ENCODE measurements at places on chromosomes 6 and 20.

- DNase-seq, result no peak
Observed at GRCh38 chr6:74805916-74806696, 399.7 kb downstream of the COL12A1 start.

- no peak for DNase-seq
Observed at GRCh38 chr6:117205876-117206275, 59.5 kb upstream of the VGLL2 start.

- DNase-seq, result no peak
Observed at GRCh38 chr6:158388727-158389126, 76.5 kb downstream of the TULP4 start.

- no peak for DNase-seq
Observed at GRCh38 chr6:131937703-131938631, 13.2 kb downstream of the CCN2 start.

DNA sequence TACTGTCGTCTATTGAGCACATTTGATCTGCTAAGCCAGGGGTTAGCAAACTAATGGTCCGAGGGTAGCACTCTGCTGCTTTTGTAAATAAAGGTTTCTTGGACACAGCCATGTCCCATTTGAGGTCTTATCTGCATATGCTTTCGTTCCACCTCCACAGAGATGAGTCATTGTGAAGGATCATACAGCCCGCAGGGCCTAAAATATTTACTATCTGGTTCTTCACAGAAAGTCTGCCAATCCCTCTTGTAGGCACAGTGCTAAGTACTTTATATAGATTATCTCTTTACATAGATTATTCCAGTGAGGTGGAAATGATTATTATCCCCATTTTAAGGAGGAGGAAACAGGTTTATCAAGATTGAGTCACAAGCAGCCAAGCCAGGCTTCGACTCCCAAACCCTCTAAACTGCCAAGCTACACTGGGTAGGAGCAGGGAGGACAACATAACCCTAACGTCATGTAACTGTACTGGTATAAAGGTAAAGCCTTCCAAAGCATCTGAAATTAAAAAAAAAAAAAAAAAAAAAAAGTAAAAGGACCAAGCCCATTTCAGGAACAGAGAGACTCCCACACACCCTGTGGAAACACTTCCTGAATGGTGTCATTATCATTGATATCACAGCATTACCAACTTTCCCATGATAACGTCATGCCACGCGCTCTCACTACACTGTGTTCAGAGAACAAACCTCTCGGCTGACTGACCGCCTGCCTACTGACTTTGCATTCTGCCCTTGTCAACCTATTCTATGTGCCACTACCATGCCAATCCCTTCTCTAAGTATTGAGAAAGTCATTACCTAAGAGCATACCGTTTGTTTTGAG lies 101.0 kb downstream of the KIF16B start:
- no peak for DNase-seq

DNA sequence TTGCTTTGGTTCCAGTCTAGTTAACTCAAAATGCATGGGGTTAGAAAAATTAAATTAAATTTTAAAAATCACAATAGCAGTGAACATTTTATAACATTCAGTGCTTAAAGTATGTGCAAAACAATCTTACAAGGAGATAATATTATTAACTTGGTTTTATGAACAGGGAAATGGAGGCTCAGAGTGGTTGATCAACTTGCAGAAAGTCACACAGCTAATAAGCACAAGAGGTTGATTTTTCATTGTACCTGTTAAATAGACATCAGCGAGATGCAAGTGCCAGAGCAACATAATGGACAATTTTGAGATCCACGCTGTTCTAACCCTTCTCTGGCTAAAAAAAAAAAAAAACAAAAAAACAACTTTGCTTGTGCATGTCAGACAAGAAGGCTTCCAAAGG lies 219.8 kb downstream of the TSHZ2 start:
- no peak for DNase-seq

- DNase-seq, result no peak
Observed at GRCh38 chr6:10535193-10535592, 14.0 kb downstream of the GCNT2 start.

GRCh38 chr6:128415387-128415786 lies 105.0 kb downstream of the PTPRK start:
- DNase-seq, result peak; percentile 4

DNA sequence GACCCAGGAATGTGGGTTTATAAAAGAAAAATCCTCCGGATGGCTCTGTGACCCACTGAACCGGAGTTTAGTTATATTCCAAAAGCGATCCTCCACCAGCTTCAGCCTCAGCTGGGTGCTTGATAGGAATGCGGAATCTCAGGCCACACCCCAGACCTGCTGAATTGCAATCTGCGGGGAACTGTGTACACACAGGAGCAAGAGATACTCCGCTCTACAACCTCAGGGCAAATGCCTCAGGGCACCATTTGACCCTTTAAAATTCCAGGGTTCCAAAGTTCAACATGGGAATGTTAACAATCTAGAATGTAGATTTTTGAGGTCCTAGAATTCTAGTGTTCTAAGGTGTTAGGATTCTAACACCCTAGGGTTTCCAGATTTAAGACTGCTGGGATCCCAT lies 10.8 kb downstream of the BPIFA2 start:
- no peak for DNase-seq

- DNase-seq, result no peak
Observed at GRCh38 chr6:93677264-93677965, 258.1 kb upstream of the EPHA7 start.

GRCh38 chr6:166253281-166253681 lies 54.9 kb downstream of the PRR18 start:
- DNase-seq, result peak; percentile 17

DNA sequence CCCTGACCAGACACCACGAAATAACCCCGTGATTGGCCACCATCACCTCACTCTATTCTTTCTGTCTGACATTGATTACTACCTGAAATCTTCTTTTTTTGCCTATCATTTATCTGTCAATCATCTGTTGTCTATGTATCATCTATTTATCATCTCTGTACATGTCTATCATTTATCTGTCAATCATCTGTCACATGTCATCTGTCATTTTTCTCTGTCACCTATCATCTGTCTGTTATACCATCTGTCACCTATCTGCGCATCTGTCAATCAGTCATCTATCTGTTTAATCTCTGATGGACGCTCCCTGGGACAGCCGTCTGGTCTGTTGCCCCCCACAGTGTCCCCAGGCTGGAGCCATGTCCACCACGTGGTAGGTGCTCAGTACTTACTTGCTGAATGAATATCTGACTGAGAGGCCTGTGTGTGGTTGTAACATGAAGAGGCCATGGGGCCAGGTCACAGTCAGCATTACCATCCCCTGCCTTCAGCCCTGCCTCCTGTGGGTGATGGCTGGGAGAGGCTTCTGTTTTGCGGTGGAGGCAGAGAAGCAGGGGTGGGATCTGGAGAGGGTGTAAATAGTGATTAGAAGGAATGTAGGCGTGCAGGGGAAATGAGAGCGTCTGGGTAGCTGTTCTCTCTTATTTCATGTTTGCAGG lies 302.7 kb downstream of the QKI start:
- DNase-seq, result no peak

DNA sequence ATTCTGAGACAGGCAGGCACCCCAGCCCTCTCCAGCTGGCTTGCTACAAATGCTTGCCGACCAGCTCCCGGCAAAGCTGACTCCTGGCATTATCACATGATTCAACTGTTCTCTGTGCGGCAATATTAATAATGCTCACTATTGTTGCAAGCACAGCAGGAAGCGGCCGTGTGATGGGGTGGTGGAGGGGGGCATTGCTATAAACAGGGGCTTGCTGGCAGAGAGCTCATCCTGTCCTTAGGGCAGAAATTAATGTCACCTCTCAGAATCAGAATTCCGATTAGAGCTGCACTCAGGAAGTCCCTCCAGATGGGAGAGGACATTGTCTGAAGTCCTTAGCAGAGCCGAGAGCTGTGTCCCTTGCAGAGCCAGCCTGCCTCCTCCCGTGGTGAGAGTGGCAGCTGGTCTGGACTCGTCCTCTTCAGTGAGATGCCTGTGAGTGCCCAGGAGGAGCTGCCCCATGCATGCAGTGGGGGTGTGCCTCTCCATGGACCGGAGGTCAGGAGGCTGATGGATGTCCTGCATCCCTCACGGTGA lies 162.5 kb downstream of the CDH4 start:
- no peak for DNase-seq

DNA sequence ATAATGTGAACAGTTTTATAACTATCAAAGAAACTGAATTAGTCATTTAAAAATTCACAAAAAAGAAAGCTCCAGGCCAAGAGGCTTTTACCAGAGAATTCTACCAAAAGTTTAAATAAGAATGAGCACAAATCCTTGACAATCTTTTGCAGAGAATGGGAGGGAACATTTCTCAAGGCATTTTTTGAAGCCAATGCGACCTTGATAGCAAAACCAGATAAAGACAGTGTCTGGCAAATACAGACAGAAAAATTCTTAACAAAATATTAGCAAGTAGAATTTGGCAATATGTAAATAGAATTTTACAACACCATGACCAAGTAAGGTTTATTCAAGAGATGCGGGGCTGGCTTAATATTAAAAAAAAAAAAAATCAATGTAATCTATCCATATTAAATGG lies 41.7 kb downstream of the RNF24 start:
- DNase-seq, result no peak

DNA sequence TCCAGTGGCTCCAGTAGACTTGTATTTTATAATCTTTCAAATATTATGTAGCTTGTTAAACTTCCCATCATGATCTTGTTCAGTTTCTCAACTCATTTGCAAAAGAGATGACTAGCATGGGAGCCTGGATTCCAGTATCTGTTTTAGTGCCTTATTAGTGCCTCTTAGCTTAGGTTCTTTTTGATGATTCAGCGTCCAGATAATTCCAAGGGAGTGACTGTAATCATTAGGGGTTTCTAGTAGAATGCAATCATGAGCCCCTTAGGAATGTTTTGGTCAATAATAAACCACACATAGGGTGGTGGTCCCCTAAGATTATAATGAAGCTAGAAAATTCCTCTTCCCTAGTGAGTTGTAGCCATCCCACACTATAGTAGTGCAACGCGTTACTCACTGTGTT lies 7.0 kb downstream of the CD2AP start:
- no peak for DNase-seq
